ENCODE measurements at places on chromosomes 1 and 21.

DNA sequence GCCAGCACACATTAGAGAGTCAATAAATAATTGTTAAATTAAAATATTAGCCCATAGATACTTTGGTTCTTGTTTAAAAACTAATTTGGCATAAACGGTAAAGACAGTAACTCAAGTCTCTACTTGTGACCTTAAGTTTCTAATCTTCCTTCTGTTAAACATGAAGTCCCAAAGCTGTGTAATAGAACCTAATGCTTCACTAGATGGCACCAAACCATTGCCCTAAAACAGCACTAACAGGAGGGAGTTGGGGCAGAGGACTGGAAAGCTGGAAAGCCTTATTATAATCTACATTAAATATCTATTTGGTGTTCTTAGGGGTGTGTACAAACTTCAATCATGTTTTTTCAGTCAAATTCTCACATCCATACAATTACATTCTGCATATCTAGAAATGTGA is 176.7 kb downstream of the OLFM3 start:
- DNase-seq, result no peak

DNA sequence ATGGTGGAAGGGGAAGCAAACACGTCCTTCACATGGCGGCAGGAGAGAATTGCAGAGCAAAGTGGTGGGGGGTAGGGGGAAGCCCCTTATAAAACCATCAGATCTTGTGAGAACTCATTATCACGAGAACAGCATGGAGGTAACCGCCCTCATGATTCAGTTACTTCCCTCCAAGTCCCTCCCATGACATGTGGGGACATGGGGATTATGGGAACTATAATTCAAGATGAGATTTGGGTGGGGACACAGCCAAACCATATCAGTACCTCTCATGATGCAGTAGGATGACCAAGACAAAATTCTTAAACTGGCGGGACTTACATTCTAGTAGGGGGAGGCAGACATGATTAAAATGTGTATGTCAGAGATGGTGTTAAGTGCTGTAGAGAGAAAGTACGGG is 38.8 kb downstream of the WNT4 start:
- DNase-seq, result no peak

GRCh38 chr1:165162671-165163241 is 193.8 kb downstream of the LMX1A start:
- no peak for DNase-seq

GRCh38 chr1:1232796-1233566 is 944 bp downstream of the B3GALT6 start:
- DNase-seq, result no peak

- no peak for DNase-seq
Observed at GRCh38 chr1:84632673-84633434, 57.4 kb downstream of the SSX2IP start.

GRCh38 chr1:203163891-203164635 is 11.6 kb downstream of the MYBPH start:
- DNase-seq, result no peak

DNA sequence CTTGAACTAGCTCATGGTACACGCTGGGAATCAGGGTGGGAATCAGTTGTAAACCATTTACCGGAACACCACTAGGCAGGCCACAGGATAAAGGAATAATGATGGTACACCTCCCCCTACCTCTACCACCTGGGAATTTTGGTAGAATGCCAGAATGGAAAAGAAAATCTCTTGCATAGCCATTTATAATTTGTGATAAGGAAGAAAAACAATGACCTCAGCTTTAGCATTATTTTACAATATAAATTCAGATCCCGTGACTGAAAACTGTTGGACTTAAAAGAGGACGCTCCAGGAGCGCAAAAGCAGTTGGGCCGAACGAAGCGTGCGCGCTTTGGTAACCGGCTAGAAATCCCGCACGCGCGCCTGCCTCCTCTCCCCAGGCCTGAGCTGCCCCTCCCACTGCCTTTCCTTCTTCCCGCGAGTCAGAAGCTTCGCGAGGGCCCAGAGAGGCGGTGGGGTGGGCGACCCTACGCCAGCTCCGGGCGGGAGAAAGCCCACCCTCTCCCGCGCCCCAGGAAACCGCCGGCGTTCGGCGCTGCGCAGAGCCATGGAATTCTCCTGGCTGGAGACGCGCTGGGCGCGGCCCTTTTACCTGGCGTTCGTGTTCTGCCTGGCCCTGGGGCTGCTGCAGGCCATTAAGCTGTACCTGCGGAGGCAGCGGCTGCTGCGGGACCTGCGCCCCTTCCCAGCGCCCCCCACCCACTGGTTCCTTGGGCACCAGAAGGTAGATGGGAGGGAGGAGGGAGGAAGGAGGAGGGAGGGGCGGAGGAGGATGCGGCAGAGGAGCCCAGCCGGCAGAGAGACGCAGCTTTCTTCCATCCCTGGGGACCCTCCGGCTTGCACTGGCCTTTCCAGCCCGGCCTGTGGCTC is at the start of gene CYP4X1:
CYP4X1 (plus strand) TSS at position 402 of the 873 bp plus-strand sequence; CDS start at position 551, 149 bp downstream.
- no peak for DNase-seq

- DNase-seq, result peak; percentile 72
Observed at GRCh38 chr1:19341201-19342061, 29.3 kb downstream of the SLC66A1 start.

DNA sequence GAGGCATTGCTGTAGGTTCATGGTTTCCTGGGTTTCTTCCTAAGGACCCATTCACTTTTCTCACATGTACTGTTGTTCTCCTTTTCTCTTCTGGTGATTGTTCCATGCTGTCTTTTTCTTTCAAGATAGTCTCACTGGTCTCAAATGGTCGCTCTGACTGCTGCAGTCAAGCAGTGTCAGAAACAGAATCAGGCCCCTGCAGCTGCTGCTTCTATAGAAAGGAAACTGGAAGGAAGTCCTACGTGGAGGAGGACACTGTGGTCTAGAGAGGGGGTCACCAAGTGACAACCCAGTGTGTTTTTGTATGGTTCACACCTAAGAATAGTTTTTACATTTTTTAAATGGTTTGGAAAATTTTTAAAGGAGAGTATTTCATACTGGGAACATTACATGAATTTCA is 2.4 kb downstream of the NECAP2 start:
- DNase-seq, result no peak
